ENCODE measurements at places on chromosomes 11 and 22.

GRCh38 chr22:45575607-45576272, 73.1 kb downstream of the FBLN1 start:
- DNase-seq: no peak

DNA sequence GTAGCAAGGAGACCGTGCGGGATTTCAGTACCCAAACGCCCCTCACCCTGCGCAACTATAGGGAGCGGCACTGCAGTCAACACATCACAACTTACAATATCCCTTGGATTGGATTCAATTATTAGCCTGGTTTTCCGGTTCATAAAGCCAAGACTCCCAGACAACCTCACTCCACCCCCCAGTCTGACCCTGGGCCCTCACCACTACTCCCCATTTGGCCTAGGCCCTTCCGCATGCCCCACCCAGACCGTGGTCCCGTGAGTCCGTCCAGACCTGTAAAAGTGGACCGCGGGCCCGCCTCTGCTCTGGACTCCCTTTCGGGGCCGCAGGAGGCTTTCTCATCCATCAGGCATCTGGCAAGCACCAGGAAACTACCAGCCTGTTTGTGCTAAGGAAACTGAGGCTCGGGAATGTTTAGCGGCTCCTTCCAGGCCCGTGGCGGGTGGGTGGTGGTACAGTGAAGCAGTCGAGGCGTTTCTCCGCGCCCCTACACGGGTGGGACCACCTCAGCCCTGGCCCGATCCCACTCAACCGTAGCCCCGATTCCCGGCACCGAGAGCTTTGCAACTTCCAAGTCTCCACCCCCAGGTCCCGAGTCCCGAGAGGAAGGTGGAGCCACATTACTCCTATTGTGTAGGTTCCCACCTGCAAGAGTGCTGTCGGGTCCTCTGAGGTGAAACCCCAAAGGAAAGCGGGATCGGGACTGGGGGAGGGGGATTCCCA, 679 bp upstream of the DPP3 start:
- no peak for DNase-seq

- DNase-seq: no peak
Observed at GRCh38 chr11:35814081-35814695, 129.7 kb upstream of the LDLRAD3 start.

GRCh38 chr22:18062421-18062820, 15.4 kb upstream of the PEX26 start:
- no peak for DNase-seq

GRCh38 chr22:39498368-39498767, 3.7 kb upstream of the MIEF1 start:
- DNase-seq: no peak

DNA sequence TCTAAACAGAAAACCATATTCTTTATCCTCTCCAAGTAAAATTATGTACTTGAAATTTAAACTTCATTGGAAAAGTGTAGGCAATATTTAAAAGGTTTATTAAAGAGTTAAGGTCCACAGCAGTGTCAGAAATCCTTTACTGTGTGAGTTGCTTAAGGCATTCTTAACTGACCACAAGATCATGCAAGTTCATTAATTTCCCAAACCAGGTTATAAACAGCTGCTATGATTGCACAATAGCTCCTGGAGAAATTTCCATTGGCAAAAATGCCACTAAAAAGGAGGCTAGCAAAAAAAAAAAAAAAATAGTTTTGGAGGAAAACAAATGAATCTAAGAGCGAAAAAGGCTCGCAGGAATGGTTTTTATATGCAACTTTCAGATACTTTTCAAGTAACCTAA, 106.2 kb downstream of the ETS1 start:
- no peak for DNase-seq

DNA sequence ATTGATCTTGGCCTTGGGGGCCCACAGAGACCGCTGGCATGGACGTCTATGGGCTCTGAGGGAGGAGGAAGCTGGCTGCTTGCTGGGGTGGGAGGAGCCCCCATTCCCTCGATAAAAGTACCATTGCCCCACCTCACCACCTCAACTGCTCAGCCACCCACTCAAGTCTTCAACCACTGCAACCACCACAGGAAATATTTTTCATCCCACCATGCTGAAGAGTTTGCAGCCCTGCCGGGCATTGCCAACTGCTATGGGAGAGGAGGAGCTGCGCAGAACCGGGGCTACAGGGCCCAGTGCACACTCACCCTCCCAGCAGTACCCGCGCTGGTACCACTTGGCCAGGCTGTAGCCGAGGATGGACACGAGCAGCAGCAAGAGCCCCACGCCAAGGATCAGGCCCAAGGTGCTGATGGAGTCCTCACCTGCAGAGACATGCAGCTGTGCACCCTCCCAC, 29.2 kb downstream of the IL10RA start:
- no peak for DNase-seq

GRCh38 chr11:120603071-120603470, 91.5 kb downstream of the GRIK4 start:
- DNase-seq: no peak

DNA sequence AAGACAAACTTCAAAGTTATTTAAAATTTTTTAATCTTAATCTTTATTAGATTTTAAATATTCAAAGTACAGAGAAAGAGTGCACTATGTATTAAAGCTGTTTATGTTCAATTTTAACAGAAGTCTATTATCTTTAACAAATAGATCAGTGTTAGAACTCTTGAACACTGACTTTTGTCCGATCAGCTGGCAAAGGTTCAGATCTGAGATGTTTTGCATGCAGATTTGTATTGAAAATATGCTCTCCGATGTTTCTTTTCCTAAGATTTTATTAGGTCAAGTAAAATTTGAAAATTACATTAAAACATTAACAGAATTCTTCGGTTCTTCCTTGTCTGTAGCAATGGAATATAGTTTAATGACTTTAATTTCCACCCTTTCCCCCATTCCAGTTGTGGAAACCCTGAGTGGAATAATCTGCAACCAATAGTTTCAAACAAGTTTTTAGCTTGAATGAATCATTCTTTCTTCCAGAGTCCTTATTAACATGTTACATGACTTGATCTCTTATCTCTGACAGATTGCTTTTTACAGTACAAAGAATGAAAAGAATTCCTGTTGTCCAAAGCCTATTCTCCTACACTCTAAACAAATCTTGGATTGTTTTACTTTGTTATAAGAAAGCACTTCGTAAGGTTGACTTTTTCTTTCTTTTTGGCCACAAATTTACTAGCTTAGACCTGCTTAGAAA, 11.4 kb upstream of the TCP11L1 start:
- DNase-seq: no peak

- DNase-seq: no peak
Observed at GRCh38 chr11:23100726-23101125, 240.5 kb upstream of the CCDC179 start.

DNA sequence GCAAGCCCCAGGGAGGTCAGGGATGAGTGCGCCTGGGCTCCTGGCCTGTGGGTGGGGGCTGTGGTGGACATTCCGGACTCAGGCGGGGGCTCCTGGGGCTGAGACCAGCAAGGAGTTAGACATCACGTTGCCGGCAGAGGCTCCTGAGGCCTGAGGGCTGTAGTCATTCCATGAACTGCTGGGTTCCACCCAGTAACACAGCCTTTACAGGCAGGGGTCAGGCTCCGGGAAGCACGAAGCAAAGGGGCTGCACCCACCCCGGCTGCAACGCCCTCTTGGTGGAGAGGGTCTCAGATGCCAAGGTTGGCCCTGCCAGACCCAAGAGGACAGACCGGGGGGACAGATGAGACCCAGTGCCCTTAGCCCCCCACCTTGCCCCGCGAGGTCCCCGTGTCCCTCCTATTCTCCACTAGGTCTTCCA, 9.0 kb downstream of the TNNT3 start:
- no peak for DNase-seq

GRCh38 chr22:23520863-23521440, 59.1 kb downstream of the IGLL1 start:
- peak; percentile 23 for DNase-seq

DNA sequence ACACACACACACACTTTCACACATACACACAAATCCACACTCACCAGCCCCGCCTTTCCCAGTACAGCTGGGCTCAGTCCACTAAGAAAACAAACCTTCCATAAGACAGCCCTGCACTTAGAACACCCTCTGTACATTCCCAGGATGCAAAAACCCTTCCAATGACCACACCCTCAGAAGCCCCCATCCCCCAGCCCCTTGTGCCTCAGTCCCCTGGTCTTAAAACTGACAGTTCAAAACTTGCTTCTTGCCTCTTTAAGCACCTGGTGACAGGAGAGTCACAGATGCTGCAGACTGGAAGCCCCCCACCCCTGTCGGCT, 23.0 kb downstream of the APLNR start:
- no peak for DNase-seq

GRCh38 chr11:89220684-89221339, 43.1 kb downstream of the TYR start:
- no peak for DNase-seq

DNA sequence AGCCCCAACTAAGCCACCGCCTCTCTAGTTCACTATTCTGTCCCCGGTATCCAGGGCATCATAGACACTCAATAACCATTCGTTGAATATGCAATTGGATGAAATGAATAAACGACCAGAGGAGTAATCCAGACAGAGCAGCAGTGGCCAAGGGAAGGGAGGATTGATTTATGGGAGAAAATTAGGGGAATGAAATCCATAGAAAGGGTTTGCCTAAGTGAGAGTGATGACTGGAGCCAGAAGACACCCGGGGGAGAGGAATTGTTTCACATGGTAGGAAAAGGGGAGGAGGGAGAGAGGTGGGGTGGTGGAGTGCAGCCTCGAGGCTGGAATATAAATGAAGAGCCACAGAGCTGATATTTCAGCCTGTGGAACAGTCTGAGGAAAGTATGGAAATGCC, 168.2 kb downstream of the COMMD9 start:
- no peak for DNase-seq

- DNase-seq: peak; percentile 10
Observed at GRCh38 chr11:83574519-83574918, 288.4 kb upstream of the CCDC90B start.

DNA sequence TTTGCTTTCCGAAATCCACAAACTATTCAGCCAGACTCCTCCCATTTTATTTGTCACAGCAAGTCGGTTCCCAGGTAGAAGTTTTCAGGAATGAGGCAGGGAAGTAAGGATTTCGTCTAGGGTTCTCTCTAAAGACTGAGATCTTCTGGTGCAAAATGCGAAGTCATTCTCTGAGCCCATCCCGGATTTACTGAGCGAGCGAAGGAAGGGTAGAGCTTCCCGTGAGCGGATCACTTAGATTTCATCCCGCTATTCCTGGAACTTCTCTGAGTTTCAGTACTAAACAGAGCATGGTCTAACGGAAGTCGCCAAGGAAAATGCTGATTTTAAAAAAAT, 3.1 kb upstream of the CALCA start:
- no peak for DNase-seq

DNA sequence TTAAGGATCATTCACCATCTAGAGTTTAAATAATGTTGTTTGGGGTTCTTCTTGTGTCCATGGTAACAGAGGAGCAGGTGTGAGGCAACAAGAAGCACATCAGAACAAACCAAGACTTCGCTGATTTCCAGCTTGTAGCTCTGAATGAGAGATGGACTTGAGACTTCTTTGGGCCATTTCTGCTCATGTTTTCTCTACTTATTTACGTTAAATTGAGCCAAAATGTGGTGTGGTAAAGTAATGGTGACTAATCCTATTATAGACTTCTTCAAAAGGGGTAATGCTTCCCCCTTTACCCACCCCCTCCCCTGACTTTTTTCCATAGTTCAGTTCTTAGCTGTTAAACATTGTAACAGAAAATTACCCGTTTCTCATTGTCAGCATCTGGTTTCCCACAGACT, 65.2 kb downstream of the CSTPP1 start:
- no peak for DNase-seq

DNA sequence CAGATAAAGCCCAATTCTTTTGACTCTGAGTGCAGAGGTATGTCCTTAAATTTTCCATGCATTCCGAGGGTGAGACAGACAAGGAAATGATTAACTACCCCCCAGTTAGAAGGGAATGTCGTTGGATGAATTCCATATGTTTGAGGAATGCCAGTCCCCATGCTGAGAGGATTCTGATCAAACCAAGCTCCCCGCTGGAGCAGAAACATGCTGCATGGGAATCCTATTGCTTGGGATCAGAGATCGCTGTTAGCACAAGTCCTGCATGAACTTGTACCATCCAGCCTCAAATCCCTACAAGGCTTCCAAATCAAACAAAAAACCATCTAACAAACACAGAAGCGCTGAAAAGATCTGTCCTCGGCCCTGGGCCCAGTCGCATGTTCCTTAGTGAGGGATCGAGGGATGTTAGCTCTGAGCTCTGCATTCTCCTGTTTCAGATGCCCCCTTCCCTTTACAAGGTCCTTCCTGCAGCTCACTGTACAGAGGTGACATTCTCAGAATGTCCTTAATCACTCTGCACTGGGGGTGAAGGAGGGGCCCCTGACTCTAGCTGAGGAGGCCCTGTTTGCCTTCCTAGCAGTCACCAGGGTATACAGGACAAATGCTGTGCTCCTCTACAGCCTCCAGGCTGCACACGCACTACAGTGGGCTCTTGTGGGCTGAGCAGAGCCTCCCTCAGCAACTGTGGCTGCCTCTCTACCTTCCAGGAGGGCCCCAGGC, 353.4 kb downstream of the TENM4 start:
- DNase-seq: no peak

GRCh38 chr11:35257281-35257680, 118.3 kb downstream of the CD44 start:
- no peak for DNase-seq

DNA sequence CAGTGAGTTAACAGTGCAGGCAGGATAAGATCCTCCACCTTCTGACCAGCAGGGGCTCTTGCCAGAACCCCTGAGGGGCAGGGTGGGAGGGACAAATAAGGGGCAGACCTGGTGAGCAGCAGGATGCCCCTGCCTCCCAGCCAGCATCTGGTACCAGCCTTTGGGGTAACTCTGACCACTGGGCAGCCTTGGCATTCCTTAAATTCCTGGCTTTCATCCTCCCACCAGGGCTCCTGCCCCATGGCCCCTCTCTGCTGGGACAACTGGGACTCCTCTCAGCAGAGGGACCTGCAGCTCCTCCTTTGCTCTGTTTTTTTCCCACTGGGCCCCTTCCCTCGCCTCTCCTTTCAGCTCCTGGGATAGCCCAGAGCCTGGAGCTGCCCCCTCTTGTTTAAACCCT, 98.0 kb upstream of the CD82 start:
- DNase-seq: no peak

DNA sequence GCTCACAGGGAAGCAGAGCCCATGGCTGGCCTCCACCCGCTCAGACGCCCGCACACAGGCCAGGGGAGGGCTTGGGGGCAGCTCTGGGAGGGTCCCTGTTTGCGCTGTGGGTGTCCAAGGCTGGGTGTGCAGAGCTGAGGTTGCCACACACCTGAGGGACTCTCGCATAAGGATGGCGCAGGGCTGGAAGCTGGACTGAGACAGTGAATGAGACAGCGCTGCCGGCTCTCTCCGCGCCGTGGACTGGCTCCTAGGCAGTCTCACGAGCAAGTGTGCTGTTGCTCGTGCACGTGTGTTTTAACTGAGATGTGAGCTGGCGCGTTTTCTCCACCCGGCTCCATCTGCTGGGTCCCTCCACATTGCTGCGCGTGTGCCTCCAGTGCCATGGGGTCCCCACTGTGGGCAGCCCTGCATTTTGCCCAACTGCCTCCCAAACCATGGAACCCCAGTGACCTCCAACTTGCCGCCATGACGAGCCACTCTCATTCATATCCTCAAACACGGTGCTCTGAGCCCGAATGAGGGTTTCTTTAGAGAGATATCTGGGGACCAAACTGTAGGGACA, 4.2 kb upstream of the BID start:
- DNase-seq: no peak

- peak; percentile 34 for DNase-seq
Observed at GRCh38 chr11:35082321-35083180, 56.4 kb upstream of the CD44 start.

- no peak for DNase-seq
Observed at GRCh38 chr22:23264610-23265367, 84.5 kb downstream of the BCR start.

GRCh38 chr11:34775417-34775888, 140.7 kb downstream of the APIP start:
- DNase-seq: no peak
